ENCODE measurements at places on chromosomes 5 and 9. TPM values are rescaled to one million over a fixed set of nuclear protein-coding genes. Genes with fewer than 3 reads are reported as not detected.

- DNase-seq: no peak
Measured at GRCh38 chr9:27353474-27354229, 56.7 kb upstream of the EQTN start.

DNA sequence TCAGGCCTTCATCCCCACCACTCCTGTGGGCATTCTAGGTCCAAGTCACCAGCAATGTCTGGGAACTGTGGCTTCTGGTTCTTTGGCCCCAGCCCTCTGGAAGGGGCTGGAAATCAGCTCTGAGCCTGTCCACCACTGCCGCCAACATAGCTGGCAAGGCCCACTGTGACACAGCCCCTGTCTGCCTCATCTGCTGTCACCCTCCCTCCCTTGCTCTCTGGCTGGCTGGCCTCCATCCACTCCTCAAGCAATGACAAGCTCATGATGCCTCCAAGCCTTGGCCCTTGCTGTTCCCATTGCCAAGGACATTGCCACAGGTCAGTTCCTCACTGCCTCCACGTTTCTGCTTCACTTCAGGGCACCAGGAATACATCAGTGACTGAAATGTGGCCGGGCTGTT lies 93.7 kb downstream of the LHX2 start:
- no peak for DNase-seq

DNA sequence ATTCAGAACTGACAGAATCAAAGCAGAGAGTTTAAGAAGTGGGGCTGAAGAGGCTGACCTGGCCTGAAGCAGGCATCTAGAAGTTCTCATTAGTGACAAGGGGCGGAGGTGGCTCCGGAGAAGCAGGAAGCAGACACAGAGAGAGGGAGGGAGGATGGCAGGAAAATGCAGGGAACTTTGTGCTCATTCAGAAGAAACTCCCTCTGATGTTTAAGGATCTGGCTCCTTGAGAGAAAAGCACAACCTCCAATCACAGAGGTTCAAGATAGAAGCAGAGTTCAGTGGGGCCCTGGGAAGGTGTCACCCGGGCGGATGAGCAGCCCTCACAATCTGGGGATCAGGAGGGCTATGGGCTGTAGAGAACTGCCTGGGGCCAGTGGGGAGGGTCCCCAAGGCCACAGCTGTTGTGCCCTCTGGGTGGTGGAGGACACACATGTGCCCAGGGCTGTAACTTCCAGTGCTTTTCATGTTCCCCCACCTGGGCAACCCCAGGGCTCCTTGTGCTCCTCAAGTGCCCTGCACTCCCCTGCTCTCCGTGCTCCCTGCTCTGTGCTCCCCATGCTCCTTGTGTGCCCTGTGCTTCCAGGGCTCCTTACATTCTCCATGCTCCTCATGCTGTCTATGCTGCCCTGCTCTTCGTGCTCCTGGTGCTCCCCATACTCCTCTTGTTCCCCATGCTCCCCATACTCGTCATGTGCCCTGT lies 51.4 kb downstream of the TRIP13 start:
- DNase-seq: peak; percentile 37

DNA sequence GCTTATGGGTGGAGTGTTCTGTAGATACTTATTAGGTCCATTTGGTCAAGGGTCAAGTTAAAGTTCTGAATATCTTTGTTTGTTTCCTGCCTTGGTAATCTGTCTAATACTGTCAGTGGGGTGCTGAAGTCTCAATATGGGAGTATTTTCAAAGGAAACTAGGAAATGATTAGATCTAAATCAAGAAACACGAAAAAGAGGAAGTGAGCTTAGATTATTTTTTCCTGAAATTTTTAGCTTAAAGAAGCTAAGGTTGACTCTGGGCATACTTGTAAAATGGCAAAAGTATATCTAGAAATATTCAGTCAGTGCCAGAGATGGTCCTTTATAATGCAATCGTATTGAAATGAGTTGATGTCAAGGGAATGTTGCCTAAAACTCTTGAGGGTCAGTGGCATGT lies 313.5 kb downstream of the ICE1 start:
- no peak for DNase-seq

- no peak for DNase-seq
Measured at GRCh38 chr5:76601470-76601869, 21.7 kb downstream of the F2RL2 start.

- no peak for DNase-seq
Measured at GRCh38 chr5:135883441-135883840, 12.2 kb downstream of the IL9 start.

- no peak for DNase-seq
Measured at GRCh38 chr5:174576042-174576441, 148.3 kb upstream of the MSX2 start.

DNA sequence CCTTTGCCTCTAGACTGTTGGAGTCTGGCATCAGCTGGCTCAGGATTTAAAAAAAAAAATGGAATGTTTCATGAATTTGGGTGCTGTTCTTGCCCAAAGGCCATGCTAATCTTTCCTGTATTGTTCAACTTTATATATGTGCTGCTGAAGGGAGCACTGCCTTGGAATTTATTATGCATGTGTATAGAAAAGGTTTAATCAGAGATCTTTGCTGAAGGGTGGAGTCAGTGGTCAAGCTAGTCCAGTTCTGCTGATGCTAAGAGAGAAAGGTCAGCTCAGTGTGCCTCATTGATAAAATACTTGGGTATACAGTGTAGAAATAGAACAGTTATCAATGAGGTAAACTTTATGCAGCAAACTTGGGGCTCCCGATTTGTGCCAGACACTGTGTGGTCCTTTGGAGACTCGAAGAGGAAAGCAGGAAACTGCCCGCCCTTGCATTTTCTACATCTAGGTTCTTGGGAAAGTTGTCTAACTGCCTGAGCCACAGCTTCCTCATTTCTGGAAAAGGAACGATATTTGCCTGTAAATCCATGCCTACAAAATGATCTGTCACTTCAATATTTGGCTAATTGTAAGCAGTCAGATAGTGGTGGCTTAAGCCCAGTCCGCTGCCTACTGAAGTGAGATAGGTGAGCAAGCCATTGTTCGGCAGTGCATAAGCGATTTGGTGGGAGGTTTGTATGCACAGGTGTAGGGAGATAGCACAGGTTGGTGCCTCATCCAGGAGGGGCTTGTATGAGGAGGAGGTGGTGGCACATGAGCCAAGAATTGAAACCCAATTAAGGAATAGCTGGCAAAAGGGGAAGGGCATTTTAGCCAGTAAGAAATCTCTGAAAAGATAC lies 29.2 kb upstream of the GTF2H2C start:
- no peak for DNase-seq

DNA sequence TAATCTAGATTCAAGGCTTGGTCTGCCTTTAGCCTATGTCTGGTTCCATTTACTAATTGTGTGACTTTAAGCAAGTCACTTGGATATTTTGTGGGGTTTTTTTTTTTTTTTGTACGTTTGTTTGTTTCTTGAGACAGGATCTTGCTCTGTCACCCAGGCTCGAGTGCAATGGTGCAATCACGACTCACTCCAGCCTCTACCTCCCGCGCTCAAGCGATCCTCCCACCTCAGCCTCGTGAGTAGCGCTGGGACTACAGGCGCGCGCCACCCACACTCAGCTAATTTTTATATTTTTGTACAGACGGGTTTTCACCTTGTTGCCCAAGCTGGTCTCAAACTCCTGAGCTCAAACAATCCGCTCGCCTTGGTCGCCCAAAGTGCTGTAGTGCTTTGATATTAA lies 1.1 kb upstream of the PFDN1 start:
- DNase-seq: no peak

DNA sequence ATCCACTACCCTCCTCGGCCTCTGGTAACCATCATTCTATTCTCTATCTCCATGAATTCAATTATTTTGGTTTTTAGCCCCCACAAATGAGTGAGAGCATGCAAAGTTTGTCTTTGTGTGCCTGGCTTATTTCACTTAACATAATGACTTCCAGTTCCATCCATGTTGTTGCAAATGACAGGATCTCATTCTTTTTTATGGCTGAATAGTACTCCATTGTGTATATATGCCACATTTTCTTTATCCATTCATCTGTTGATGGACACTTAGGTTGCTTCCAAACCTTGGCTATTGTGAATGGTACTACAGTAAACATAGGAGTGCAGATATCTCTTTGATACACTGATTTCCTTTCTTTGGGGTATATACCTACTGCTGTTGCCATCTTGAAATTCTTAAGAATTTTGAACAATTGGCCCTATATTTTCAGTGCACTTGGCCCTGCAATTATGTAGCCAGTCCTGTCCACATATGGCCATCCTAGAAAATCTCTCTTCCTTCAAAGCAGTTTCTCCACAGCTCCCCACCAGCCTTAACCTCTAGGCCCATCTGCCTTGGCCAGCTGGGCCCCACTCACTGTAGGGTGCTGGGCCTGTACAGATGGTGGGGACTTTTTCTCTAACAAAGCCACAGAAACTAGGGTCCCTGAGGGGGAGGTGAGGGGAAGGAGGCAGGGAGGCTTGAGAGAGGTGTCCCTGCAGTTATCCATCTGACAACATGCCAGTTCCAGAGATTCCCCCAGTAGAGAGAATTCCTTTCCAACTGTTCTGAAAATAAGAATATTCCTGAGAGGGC lies 81.9 kb upstream of the LHFPL2 start:
- DNase-seq: no peak

DNA sequence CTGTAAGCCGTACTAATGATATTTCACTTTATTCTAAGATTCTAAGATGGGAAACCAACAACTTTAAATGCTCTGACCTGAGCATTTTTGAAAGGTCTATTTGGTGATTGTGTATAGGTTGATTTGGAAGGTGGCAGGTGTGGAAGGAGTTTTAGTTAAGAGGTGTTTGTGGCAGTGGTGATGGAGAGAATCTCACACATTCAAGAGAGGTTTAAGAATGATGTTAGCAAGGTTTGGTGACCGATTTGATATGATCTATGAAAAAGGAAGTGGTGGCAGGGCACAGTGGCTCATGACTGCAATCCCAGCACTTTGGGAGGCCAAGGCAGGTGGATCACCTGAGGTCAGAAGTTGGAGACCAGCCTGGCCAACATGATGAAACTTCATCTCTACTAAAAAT lies 319.2 kb upstream of the CD180 start:
- no peak for DNase-seq

GRCh38 chr5:16929831-16930230 lies 6.3 kb downstream of the MYO10 start:
- DNase-seq: no peak

DNA sequence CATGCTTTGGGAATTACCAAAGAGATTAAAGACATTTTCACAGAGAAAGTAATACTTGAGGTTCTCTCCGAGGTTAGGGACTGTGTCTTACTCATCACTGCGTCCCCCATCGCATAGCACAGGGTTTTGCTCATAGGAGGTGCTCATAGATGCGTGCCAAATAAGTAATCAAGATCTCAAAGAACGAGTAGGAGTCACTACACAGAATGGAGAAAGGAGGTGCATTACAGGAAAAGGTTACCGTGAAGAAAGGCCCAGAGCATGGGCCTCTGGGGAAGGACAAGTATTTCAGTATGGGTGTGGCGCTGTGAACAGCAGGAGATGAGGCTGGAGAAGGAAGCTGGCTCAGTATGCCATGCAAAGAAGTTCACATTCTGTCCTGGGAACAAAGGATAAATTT lies 182.4 kb downstream of the ACTL7B start:
- DNase-seq: no peak

DNA sequence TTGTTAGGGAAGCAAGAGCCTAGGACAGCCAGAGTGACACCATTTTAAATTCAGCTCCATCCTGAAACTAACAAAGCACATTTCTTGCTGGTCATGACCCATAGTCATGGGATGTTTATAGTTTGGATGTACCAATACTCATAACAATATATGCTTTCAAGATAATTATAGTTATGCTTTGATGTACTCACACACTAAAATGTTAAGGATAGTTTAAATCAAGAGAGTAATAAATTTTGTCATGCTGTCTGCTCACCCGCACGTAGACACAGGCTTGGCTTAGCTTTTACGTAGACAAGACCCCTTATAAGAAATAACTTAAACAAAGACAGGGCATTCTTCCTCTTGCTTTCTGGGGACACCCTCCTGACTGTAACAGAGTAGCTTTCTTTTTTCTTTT lies 8.9 kb upstream of the STXBP1 start:
- DNase-seq: no peak

DNA sequence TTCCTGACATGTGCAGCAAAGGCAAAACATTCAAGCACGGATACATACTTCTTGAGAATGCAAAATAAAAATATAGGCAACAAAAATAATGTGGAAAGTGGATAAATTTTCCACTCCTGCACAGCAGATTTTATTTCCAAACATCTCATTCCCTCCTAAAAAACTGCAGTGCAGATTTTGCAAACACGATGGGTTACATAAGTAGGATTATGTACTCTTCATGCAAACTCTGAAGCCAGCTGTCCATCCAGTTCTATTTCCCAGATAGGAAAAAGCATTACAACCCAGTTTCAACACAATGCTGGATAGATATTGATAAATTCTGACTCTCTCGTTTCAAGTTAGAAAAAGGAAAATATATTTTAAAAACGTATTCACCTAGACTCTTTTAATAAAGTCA lies 52.7 kb upstream of the CCNG1 start:
- DNase-seq: no peak

- DNase-seq: no peak
Measured at GRCh38 chr5:96788112-96788749, 19.5 kb downstream of the ERAP1 start.

DNA sequence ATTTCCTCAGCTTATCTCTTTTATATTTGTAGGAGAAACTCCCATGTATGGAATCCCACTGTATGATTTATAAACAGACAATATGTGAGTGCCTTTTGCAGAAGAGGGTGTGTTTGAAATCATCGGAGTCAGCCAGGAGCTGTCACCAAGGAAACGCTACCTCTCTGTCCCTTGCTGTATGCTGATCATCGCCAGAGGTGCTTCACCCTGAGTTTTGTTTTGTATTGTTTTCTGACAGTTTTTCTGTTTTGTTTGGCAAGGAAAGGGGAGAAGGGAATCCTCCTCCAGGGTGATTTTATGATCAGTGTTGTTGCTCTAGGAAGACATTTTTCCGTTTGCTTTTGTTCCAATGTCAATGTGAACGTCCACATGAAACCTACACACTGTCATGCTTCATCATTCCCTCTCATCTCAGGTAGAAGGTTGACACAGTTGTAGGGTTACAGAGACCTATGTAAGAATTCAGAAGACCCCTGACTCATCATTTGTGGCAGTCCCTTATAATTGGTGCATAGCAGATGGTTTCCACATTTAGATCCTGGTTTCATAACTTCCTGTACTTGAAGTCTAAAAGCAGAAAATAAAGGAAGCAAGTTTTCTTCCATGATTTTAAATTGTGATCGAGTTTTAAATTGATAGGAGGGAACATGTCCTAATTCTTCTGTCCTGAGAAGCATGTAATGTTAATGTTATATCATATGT lies 18.0 kb upstream of the CTSL start:
- no peak for DNase-seq

SOX30 gene
- not detected for total RNA-seq

SPTAN1 gene
- total RNA-seq: 251 TPM

FSTL4 gene
- 2.3 TPM for total RNA-seq

NTRK2 gene
- 9.5 TPM for total RNA-seq

GTF2H2 gene
- 23.1 TPM for total RNA-seq

ORM2 gene
- not detected for total RNA-seq

CCDC171 gene
- 3.2 TPM for total RNA-seq

NUTM2F gene
- not detected for total RNA-seq

LURAP1L gene
- 14.4 TPM for total RNA-seq

CERCAM gene
- 3.7 TPM for total RNA-seq

All from suprapubic skin (tissue), 4 donors.